Spinal cord (tissue), 10 donors: ENCODE measurements at places on chromosomes 6 and 20. TPM values are rescaled to one million over a fixed set of nuclear protein-coding genes. Genes with fewer than 3 reads are reported as not detected.

The CST2 gene
- not detected for total RNA-seq

DNA sequence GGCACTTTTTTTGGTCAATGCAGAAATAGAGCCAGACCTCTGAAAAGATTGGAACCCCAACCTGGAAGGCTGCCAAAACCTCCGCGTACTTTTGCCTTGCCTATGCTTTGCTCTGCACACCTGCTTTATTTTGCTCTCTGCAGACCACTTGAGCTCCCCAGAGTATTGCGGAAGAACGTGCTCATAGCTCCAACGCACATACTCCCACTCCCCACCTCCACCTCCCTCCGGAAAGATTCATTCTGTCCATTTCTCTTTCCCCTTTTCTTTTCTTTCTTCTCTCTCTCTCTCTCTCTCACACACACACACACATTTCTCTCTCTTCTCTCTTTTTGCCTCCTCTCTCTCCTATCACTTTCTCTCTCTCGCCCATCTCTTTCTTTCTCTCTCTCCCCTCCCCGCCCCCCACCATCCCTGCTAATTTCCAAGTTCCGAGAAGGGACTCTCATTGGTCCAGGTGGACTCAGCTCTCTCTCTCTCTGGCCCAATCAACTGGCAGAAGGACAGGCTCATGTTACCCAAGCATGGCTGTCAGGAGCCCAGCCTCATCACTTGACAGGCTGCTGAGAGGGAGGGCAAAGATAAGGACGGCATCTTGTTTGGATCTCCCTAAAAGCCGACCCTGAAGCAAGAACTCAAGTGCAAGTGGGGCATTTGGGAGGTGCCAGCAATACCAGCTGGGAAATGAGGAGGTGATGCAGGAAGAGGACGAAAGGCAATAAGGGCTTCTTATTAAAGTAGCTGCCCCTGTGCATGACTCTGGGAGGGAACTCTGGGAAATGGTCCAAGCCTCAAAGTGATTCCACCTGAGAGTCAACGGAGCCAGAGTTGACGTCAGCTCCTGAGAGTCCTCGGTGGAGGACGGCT is 246.1 kb downstream of the LY86 start:
- H3K27ac ChIP-seq: no peak overlapping the region
- H3K36me3 ChIP-seq: no peaks in the 10 kb centered on the region
- H3K4me3 ChIP-seq: no peak overlapping the region
- no peaks in the 10 kb centered on the region for H3K27me3 ChIP-seq
- peaks cover 3% of the 10 kb centered on the region for H3K4me1 ChIP-seq

GRCh38 chr20:57130160-57130772 is 136.2 kb downstream of the BMP7 start:
- H3K4me3 ChIP-seq: no peak overlapping the region
- peaks cover 10% of the 10 kb centered on the region for H3K4me1 ChIP-seq
- no peak for DNase-seq
- H3K27ac ChIP-seq: no peak overlapping the region

GRCh38 chr6:143556529-143556928 is 45.0 kb upstream of the FUCA2 start:
- no peak for DNase-seq
- no peaks in the 10 kb centered on the region for H3K4me1 ChIP-seq
- H3K27ac ChIP-seq: no peak overlapping the region
- no peaks in the 10 kb centered on the region for H3K27me3 ChIP-seq
- H3K36me3 ChIP-seq: no peaks in the 10 kb centered on the region
- H3K4me3 ChIP-seq: no peak overlapping the region

DNA sequence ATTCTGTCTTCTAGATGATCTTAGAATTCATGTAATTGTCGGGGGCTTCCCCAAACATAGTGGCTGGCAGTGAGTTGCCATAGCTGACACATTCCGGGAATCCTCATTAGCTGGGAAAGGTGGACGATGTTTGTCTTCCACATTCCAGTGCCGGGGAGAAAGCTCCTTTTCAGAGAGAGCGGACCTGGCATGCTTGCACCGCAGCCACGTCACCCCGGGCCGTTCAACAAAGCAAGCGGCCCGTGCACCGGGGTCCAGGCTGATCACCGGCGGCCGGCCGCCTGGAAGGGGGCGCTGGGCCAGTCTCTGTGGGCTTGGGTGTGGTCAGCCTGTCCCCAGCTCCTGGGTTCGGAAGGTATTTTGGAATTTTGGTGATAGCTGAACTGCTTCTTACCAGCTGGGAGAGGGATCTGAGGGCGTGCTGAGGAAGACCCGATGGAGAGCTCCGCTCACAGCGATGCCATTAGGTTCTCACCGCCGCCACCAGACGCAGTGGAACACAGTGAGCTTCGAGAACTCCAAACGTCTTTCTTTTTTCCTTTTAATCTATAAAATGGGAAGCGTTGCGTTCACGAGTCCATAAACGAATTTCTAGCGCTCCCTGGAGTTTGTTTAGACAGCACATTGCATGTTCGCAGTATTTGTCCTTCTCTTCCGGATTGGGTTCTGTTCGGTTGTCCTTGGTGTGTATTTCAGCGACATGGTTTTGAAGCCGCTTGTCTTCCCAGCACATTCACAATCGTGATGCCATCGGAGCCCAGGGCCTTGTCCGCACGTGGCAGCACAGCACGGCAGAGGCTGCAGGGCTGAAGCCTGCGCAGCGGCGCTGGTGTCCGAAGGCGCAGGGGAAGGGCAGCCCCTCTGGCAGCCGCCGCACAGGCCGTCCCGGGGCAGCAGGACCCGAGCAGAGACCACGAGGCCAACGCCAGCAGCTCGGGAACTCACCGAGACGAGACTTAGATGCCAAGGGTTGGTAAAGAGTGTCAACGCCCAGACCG is 557.6 kb downstream of the QKI start:
- DNase-seq: no peak
- H3K27ac ChIP-seq: no peak overlapping the region
- H3K4me3 ChIP-seq: no peak overlapping the region
- no peaks in the 10 kb centered on the region for H3K36me3 ChIP-seq
- no peaks in the 10 kb centered on the region for H3K27me3 ChIP-seq

GRCh38 chr6:16438718-16439591 is 200.6 kb downstream of the GMPR start:
- H3K36me3 ChIP-seq: no peaks in the 10 kb centered on the region
- no peaks in the 10 kb centered on the region for H3K4me1 ChIP-seq
- no peak overlapping the region for H3K4me3 ChIP-seq
